Activated naive CD4-positive, alpha-beta T cell (primary cell): ENCODE measurements at places on chromosomes 2 and 18.

DNA sequence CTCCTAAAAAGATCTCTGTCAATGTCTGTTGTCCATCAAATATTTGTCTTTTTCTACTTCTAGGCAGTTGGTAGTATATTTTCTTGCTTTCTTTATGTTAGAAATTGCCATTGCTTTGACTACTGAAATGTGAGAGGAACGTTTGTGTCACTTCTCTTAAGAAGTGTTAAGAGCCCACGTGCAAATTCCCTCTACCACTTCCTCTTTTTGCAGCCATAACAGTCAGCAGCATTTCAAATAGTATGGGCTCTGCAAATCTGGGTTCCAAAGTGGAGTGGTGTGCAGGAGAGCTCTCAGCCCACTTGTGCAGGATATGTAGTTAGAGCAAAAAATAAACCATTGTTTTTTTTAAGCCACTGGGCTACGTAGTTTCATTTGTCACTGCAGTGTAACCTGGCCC, 314.0 kb downstream of the MEIS1 start:
- DNase-seq: no peak

GRCh38 chr18:7608781-7609201, 41.7 kb downstream of the PTPRM start:
- no peak for DNase-seq

- DNase-seq: no peak
Measured at GRCh38 chr2:11659115-11659475, 10.9 kb downstream of the NTSR2 start.

DNA sequence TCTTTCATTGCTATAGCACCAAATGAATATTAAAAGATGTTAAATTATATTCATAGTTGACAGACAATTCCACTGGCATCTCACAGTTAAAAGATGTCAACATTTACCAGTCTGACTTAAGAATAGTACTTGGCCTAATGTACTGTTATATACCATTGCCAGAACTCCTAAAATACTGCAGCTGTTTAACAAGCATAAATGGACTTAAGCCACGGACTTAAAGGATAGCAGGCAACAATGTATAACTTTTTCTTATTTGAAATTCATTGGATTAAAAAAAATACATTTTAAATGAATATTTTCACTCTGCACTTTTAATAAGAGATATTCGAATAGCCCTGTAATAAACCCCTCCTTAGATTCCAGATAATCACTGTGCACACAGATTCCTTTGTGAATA, 3.8 kb downstream of the TCF4 start:
- no peak for DNase-seq

- peak; percentile 2 for DNase-seq
Measured at GRCh38 chr2:157777427-157777826, 98.7 kb downstream of the ACVR1 start.

- DNase-seq: no peak
Measured at GRCh38 chr2:72576459-72576858, 249.4 kb downstream of the EXOC6B start.

DNA sequence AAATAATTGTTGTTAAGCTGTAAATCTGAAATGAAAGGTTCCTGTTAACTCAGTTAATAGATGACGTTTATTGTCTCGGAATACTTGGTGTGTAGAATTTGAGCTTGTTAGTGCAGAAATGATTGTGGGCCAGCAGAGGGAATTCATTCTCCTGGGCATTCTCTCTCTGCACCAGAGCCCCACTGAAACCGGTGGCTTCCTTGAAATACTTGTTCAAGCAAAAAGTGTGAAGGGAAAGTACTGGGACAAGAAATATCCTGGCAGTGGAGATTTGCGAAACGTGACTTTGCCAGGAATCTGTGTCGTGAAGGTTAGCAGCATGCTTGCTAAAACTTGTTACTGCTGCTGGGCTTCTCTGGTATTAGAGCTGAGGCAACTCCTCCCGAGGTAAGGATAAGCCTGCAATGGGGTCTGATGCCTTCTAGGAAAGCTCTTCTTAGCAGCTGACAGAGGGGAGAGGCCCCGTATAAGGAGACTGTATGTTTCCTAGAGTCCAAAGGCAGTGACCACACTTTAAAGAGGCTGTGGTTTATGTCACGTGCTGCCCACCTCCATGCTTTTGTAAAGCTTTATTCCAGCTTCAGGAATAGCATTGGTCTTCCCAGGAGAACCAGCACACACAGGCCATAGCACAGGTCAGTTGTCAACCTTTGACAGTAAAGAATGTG, 2.0 kb downstream of the ITGA6 start:
- no peak for DNase-seq

DNA sequence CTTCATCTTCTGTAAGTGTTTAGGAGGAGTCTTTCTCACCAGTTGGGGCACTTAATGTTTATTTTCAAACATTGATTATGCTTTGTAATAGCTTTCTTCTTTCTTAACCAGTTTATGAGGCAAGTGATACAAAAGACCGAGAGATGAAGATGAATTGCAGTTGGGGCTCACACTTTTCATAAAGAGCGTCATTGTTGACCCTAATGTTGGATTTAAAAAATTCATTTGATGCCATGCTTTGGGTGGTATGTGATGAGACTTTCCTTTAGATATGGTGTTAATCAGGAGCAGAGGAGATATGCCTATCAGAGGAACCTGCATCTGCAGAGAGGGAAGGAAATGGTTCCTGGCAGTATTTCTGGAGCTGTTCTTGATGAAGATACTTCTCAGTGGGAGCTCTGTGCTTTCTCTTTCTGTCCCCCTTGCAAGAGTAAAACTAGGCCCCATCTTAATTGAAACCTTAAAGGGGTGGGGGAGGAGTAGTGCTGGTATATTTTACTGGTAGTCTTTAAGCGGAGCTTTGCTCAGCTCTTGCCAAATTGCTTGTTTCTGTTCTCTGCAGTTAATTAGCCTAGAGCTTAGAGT, 2.3 kb downstream of the EML4 start:
- DNase-seq: no peak

DNA sequence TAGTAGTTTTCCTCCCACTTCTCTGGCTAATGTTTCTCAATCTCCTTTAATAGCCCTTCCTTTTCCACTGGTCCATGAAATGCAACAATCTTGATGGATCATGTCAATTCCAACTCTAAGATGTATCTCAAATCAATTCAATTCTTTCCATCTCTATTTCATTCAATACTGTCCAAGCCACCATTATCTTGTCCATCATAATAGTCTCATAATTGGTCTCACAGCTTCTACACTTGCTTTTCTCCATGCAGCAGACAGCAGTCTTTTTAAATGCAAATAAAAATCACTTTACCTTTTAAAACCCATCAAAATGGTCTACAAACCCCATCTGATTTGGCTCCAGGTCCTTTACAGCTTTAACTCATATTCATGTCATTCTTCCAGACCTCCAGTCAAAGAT, 226.6 kb downstream of the EPHA4 start:
- no peak for DNase-seq

DNA sequence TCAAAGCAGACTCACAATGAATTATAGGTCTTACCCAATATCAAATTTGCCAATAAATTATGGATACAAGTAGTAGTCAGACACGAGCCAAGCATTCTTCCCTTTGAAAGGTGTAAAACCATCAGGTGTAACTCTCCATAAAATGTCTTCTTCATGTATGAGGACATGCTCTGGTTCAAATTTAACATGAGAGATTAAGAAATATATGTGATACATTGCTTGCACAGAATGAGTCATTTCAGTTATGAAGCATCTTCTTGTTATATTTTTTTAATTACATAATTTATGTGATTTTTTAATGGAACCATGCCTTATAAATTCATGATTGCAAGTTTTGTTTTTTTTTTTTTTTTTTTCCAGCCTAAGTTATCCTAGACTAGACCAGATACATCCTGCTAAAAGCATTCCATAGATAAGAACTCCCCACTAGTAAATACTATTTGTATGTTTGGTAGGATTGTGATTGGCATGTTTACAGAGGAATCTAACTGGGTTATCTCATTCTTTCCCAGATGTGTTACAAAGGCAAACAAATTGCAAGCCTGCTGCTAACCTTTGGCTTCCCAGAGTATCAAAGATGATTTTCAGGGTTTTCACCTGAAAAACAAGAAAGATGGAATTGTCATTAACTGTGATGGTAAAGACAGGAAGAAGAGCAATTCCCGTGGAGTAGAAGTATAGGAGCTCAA, 621.9 kb downstream of the XIRP2 start:
- DNase-seq: no peak

DNA sequence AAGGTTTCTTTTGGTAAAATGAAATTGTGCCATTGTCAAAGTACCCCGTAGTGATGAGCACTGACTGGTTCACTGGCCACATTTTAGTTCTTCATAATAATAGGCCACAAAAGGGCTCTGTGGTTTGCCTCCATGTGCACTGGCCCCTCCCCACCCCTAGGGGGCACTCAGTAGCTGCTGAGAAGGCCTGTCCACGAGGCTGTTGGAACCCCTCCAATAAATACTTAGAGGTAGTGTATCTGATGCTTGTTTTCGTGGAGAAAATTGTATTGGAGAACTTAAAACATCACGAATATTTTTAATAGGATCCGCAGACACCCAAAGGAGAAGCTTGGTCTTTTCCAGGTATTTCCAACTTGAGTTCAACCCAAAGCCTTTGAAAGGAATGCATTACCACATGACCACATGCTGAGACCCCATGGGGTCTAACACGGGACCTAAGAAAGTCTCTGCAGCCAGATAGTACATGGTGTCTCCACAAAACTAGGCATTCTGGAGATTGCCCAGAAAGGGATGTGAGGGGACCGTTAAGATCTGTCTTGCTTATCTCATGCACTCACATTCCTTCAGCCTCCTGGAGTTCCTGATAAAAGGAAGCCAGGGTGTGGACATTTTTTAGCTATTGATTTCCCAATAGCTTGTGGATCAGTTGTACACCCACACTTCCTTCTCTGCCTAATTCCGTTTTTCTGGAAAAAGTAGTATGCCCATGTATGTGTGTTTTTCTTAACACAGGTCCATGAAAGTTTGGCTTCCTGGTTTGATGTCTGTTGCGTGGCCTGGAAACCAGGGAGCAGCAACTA, 28.5 kb upstream of the NOSTRIN start:
- DNase-seq: no peak

GRCh38 chr18:49621717-49622351, 60.0 kb downstream of the LIPG start:
- DNase-seq: no peak

- DNase-seq: no peak
Measured at GRCh38 chr2:54669677-54670484, 53.6 kb upstream of the EML6 start.

DNA sequence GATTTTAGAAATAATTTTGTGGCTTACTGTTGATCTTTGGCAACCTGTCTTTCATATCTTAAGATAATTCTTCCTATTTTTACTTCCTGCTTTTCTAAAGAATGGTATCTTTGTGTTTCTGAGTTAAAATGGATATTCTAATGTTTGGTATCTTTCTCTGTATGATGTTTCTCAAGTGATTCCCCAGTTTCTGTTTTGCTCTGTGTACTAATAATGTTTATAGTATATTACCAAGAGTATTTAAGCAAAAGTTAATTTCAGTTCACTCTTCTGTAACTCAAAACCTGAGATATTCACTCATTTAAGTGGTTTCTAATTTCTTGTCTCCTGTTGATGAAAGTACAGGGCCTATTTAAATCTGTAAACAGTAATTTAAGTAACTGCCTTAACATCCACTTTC, 58.3 kb downstream of the CCDC150 start:
- DNase-seq: no peak

DNA sequence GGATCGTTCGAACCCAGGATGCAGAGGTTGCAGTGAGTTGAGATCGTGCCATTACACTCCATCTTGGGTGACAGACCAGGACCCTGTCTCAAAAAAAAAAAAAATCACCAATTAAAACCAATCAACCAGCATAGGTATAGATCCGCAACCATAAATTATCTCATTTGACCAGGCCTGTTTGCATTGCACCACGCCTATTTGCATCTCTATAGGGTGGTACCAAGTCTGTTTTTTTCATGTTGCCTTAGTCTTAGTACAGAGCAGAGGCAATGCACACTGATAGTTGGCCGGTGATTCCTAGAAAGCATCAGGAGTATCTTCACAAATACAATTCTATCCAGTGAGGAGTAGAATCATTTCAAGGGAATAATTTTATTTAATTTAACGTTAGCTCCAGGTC, 9.3 kb upstream of the NPC1 start:
- DNase-seq: no peak

DNA sequence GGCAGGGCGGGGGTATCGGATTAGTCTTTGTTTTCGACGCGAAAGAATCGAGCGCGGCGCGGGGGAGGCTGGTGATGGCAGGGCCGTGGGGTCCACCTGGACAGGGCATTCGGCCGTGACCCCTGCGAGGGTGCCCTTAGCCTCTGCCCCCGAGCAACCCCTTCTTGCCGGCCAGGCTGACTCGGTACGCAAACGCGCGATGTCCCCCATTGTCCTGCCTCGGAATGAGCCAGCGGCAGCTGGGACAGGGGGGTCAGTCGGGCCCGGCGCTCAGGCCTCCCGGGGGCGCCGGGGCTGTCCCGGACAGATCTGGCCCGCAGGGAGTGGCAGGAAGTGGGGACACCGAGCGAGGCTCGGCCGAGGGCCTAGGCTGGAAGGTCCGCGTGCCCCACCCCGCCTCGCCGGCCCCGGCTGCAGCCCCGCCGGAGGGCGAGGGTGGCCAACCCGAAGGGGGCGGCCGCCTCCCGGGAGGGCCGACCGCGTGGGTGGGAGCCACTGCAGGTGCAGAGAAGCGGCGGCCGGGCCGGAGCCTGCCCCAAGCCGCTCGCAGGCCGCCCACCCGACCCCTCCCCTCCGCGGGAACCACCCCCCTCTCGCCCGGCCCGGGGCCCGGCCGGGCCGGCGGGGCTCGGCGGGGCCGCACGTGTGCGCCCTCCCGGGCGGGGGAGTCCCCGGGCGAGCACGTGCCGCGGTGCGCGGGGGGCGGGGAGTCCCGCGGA, at the start of gene TET3:
Gene TET3, plus strand, starts transcription at position 708 of the 719 bp plus-strand sequence. CDS start 1,494 bp downstream, outside the sequence.
- DNase-seq: no peak

- DNase-seq: no peak
Measured at GRCh38 chr2:198236338-198236737, 431.9 kb downstream of the PLCL1 start.

DNA sequence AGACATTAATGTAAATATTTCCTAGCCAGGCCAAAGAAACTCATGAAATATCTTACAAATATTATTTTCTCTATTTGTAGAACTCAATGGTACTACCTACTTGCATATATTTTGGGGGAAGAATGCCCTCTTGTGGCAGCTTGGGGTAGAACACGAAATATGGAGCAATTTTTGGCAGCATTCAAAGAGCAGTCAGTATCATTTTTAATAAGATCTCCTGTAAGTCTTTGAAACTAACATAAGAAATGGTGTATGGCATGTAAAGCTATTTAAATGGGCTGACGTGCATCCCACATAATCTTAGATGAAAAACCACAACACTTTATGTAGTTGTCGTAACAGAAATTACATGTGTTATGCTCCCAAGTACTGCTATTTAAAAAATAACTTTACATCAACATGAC, 62.3 kb upstream of the CCDC195 start:
- no peak for DNase-seq

- DNase-seq: no peak
Measured at GRCh38 chr2:97834610-97835009, 121.2 kb downstream of the ZAP70 start.
